NCI-H524 treated with DMSO at 0.1 percent for 48 hours (cell line): ENCODE measurements at places on chromosomes 5 and 9.
A peak's percentile ranks its signal among the peaks of the same experiment; 100 is the strongest.

DNA sequence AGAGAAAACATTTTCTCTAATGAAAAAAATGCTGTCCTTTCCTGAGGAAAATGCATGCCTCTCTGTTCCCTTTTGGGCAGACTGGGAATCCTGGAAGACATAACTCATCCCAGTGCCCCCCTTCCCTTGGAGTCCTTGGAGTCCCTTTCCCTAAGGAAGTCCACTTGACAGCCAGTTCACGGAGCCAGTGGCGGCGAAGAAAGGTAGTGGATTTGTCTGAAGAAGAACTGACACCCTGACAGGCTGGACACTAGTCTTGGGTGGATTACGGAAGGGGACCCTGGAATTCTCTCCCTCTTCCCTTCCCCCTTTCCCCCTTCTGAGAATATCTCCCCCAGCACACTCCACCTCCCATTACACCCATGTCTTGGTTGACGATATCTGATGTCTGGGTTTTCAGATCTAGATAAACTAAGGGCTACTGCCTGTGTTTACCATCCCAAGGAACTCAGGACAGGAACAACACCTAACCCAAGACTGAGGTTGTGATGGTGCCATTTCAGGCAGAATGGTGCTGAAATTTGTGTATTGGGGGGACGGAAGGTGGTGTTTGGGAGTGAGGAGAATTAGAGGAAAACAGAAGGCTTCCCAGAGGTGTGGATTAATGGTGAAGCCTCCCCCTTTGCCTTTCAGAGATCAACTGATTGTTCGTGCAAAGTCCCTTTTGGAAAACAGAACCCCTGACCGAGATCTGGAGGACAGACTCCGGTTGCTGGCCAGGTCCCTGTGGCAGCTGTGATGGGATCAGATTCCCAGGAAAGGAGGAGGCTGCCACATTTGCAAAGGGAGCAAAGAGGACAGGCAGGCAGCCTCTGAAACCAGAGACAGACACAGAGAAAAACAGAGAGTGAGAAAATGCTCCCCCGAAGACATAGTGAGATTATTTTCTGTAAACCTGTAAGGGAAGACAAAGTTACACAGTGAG lies 704 bp downstream of the SPARC start:
- peak; percentile 23 for DNase-seq

- DNase-seq = no peak
These were observed 194.5 kb downstream of the NR3C1 start for GRCh38 chr5:143208781-143209510.

GRCh38 chr9:88287972-88288371 lies 100.3 kb upstream of the SPIN1 start:
- no peak for DNase-seq

DNA sequence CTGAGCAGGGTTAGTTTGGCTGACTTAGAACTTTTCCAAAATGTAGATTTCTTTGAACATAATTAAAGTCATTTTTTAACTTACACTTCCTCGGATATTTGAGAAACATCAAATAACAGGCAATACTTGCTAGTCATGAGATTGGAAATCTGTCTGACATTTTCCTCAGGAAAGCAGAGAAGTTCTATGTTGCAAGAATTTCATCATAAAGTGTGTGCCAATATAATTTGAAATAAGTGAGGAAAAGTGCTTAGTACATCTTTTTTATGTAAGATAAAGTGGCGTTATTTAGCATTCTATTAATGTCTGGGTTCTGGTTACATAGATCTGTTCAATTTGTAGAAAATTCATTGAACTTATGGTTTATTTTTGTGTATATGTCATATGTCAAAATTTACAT lies 48.7 kb upstream of the C5orf47 start:
- DNase-seq = no peak
